Dorsolateral prefrontal cortex (tissue), 122 donors: ENCODE measurements at places on chromosomes 4 and X. TPM values are rescaled to one million over a fixed set of nuclear protein-coding genes. Genes with fewer than 3 reads are reported as not detected.

The NDNF gene
- 2.2 TPM for total RNA-seq

The NRK gene
- not detected for total RNA-seq

The FHL1 gene
- 293 TPM for total RNA-seq

The BLTP1 gene
- 158 TPM for total RNA-seq

The SPACA5 gene
- not detected for total RNA-seq

The HMX1 gene
- 1.1 TPM for total RNA-seq

The PPEF1 gene
- 3.6 TPM for total RNA-seq

The GC gene
- not detected for total RNA-seq

The MAP9 gene
- 48.7 TPM for total RNA-seq

The CLGN gene
- total RNA-seq = 5.3 TPM

The ADH1B gene
- total RNA-seq = 2.8 TPM

The RAI2 gene
- total RNA-seq = 15.2 TPM

The TMEM271 gene
- total RNA-seq = 16.6 TPM

The MUC7 gene
- total RNA-seq = not detected

The CXCL6 gene
- total RNA-seq = not detected

The HSFX4 gene
- total RNA-seq = not detected

The FRMD7 gene
- total RNA-seq = not detected

The TBC1D25 gene
- 22.3 TPM for total RNA-seq

The CENPVL1 gene
- not detected for total RNA-seq

The STK26 gene
- total RNA-seq = 0.88 TPM

The SLC9B2 gene
- total RNA-seq = 100 TPM

The SFRP2 gene
- 11.4 TPM for total RNA-seq

The ZCCHC18 gene
- total RNA-seq = 4.6 TPM

The F9 gene
- total RNA-seq = not detected

The GRPEL1 gene
- total RNA-seq = 33.4 TPM

The SORCS2 gene
- 23.4 TPM for total RNA-seq

The CFAP99 gene
- total RNA-seq = 0.86 TPM

The UTP14A gene
- 14.2 TPM for total RNA-seq

The IGSF1 gene
- 3.3 TPM for total RNA-seq

The NAA15 gene
- 32.9 TPM for total RNA-seq

The CXCL5 gene
- total RNA-seq = 0.52 TPM

The GNRHR gene
- total RNA-seq = not detected

The PCDH10 gene
- 89.6 TPM for total RNA-seq

The TASL gene
- total RNA-seq = 1.2 TPM

The PCSK1N gene
- total RNA-seq = 318 TPM

The SHROOM3 gene
- total RNA-seq = 20.6 TPM

The ADH6 gene
- total RNA-seq = not detected

The TMPRSS11F gene
- not detected for total RNA-seq

The SRPX2 gene
- total RNA-seq = 0.93 TPM

The ETNPPL gene
- total RNA-seq = 58.8 TPM

The S100P gene
- 1.5 TPM for total RNA-seq

The XK gene
- total RNA-seq = 11.4 TPM

The VEGFD gene
- 4.0 TPM for total RNA-seq

The XAGE1A gene
- not detected for total RNA-seq

The FAM53A gene
- 8.2 TPM for total RNA-seq

The TEX13D gene
- total RNA-seq = not detected

The GAGE12D gene
- total RNA-seq = not detected

The EBP gene
- total RNA-seq = 26.5 TPM

The IKBKG gene
- 26.5 TPM for total RNA-seq

The F11 gene
- not detected for total RNA-seq

The RAB33B gene
- total RNA-seq = 8.6 TPM
